ENCODE measurements at places on chromosomes 5 and 9.

DNA sequence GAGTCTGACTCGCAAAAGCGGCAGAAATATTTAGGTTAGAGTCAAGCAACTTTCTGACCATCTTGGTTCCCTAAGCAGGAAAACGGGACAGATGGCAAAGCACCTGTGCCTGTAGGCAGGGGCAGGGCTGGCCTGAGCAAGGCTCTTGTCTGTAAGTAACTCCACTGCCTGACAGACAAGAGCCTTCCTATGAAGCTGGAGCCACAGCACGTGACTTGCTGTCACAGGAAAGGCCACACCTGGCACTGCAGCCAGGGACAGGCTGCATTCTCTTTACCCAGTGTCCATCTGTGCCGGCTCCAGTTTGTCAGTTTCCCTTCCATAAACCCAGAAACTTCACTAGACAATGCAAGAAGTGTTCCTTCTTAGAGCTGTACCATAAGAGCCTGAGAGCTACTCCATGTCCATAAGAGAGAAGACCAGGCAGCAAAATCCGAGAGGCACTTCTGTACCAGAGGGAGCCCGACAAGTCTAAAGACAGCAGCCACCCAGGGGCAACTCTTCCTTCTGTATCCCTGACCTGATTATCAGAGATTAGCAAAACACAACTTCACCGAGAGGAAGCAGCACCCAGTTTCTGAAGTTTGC lies 78.1 kb downstream of the GPR21 start:
- peaks cover 55% of the 10 kb centered on the region for H3K36me3 ChIP-seq
- peak overlapping the region; percentile 49 for H3K27ac ChIP-seq
- H3K4me3 ChIP-seq: no peak overlapping the region

GRCh38 chr5:36373527-36374086 lies 71.9 kb upstream of the RANBP3L start:
- H3K36me3 ChIP-seq: no peaks in the 10 kb centered on the region
- H3K27me3 ChIP-seq: peaks cover 69% of the 10 kb centered on the region
- H3K4me3 ChIP-seq: no peak overlapping the region
- no peak overlapping the region for H3K27ac ChIP-seq
- peaks cover 7% of the 10 kb centered on the region for H3K4me1 ChIP-seq

DNA sequence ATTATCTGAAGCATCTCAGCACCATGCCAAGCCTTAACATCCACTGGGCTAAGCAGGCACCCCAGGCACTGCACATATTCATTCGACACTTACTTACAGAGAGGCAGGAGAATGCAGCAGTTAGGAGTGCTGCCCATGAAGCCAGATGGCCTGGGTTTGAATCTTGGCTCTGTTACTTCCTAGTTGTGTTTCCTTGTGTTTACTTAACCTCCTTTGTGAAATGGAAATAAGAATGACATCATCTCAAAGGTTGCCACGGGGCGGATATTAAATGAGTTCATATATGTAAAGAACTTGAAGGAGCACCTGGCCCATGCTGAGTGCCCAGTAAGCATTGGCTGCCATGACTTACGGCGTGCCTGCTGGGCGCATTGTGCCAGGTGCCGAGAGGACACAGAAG lies 565.2 kb downstream of the CDK5RAP2 start:
- no peak overlapping the region for H3K4me3 ChIP-seq
- no peaks in the 10 kb centered on the region for H3K4me1 ChIP-seq
- H3K36me3 ChIP-seq: no peaks in the 10 kb centered on the region
- H3K27ac ChIP-seq: no peak overlapping the region
- no peak for DNase-seq

- H3K27ac ChIP-seq: no peak overlapping the region
- no peaks in the 10 kb centered on the region for H3K36me3 ChIP-seq
- no peak overlapping the region for H3K4me3 ChIP-seq
- no peaks in the 10 kb centered on the region for H3K27me3 ChIP-seq
- DNase-seq: no peak
These were observed 11.8 kb upstream of the REEP5 start for GRCh38 chr5:112933651-112934365.

- peaks cover 7% of the 10 kb centered on the region for H3K4me1 ChIP-seq
- H3K27me3 ChIP-seq: no peaks in the 10 kb centered on the region
- no peaks in the 10 kb centered on the region for H3K36me3 ChIP-seq
- H3K27ac ChIP-seq: peak overlapping the region; percentile 78
- H3K4me3 ChIP-seq: no peak overlapping the region
- DNase-seq: no peak
These were observed 140.5 kb downstream of the SLIT3 start for GRCh38 chr5:169160405-169160901.

DNA sequence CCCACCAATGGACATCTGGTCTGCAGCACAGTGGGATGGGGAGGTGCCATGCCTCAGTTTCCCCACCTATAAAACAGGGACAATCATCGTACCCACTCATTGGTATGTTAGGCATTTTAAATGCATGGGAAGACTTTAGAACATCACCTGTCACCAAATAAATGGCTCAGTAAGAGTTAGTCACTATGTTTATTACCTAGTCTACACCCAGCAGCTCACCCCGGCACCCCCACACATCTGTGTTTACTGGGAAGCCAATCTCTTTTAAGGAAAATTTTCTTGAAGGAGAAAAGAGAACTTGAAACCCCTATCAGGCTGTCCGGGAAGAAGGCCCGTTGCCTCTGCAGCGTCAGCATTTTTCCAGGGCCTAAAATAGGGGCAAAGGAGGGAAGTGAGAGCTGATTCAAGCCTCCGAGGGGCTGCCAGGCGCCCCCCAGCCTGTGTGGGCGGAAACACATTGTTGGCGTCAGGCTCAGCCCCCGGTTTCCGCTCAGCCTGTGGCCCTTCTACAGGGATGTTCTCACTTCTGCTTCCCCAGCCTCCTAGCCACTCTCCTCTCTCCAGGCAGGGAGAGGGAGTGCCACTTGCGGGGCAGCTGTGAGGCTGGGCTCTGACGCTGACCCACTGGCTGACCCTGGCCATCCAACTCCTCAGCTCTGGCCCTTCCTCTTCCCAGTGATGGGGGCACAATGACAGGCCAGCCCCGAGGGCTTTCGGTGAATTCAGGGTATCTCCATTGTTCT lies 4.6 kb downstream of the CSF1R start:
- peak; percentile 56 for DNase-seq
- H3K4me3 ChIP-seq: no peak overlapping the region
- peaks cover 19% of the 10 kb centered on the region for H3K4me1 ChIP-seq
- no peak overlapping the region for H3K27ac ChIP-seq

DNA sequence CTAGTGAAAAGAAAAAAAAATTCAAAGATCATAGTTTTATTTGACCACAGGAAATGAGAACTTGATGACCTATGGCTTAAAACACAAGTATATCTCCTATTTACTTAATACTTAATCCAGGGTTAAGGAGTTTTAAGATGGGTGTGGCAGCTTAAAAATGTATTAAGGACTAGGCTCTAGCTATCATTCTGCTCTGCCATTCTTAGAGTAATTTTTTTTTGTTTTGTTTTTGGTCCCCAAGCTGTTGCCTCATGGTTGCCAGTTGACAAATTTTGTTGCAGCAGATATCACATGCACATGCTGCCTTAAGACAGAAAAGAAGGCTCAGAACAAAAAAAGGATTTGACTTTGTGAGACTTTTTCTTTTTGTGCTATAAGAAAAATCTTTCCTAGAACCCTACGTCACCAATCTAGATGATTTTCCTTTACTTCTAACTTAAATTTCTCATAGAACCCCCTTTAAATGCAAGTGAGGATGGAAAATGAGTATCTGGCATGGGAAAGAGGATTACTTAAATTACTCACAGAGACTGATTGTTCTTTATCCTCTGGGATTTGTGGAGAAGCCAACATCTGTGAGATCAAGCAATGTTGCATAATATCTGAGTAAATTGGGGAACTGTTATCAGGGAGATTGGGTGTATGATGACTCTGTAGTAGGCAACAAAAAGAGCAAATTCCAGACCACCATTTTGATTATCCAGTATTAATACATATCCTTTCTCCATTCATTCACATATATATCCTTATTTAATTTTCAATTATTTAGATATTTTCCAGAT lies 364.7 kb upstream of the CD180 start:
- no peak overlapping the region for H3K27ac ChIP-seq
- H3K36me3 ChIP-seq: no peaks in the 10 kb centered on the region
- H3K27me3 ChIP-seq: no peaks in the 10 kb centered on the region
- no peaks in the 10 kb centered on the region for H3K4me1 ChIP-seq
- no peak overlapping the region for H3K4me3 ChIP-seq

GRCh38 chr5:58736214-58736613 lies 153.3 kb downstream of the RAB3C start:
- no peak overlapping the region for H3K27ac ChIP-seq
- H3K27me3 ChIP-seq: no peaks in the 10 kb centered on the region
- H3K4me3 ChIP-seq: no peak overlapping the region
- peaks cover 5% of the 10 kb centered on the region for H3K4me1 ChIP-seq
- DNase-seq: no peak

DNA sequence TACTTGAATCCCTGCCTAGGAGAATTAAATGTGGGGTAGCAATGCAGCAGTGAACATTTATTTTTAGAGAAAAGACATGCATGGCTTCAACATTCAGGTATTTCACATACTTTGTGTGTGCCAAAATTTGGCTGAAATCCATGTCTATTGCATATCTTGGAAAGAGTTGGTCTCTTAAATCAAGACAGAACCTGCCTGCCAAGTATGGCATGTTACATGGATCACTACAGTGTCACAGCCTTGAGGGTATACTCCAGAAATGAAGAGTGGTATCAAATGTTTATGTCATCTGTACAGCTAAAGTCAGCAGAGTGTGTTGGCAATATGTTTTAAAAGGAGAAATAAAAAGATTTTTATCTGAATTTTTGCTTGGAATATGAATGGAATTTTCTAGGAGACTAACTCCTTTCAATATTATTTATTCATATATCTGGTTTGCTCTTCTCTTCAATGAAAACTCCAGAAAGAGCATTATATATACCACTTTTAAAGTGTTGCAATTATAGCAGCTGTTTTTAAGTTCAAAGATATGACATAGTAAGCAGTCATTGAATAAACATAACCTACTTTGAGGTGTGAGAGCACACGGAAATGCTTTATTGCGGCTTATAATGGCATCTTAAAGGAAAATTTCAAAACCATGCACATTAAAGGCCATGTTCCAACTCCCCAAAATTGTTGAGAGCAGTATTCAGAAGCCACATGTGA lies 95.4 kb upstream of the MINAR2 start:
- no peak overlapping the region for H3K27ac ChIP-seq
- H3K27me3 ChIP-seq: no peaks in the 10 kb centered on the region
- no peaks in the 10 kb centered on the region for H3K4me1 ChIP-seq
- no peak for DNase-seq
- H3K36me3 ChIP-seq: no peaks in the 10 kb centered on the region

DNA sequence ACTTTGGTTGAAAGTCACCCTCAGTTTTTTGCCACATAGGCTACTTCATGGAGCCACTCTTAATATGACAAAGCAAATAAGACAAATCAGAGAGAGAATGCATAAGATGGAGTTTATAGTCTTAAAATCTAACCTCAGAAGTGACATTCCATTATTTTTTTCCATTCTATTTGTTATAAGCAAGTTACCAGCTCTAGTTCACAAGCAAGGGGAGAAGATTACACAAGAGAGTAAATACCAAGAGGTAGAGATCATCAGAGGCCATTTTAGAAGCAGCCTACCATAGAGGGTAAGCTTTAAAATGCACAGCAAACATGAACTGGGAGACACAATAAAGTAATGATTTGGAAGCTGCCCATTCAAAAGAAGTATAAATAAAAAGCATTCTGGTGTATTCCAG lies 651.3 kb upstream of the MEF2C start:
- no peak overlapping the region for H3K4me3 ChIP-seq
- DNase-seq: no peak
- H3K4me1 ChIP-seq: no peaks in the 10 kb centered on the region
- no peak overlapping the region for H3K27ac ChIP-seq
- no peaks in the 10 kb centered on the region for H3K27me3 ChIP-seq

- peaks cover 24% of the 10 kb centered on the region for H3K36me3 ChIP-seq
- H3K27me3 ChIP-seq: no peaks in the 10 kb centered on the region
- H3K27ac ChIP-seq: no peak overlapping the region
- peaks cover 9% of the 10 kb centered on the region for H3K4me1 ChIP-seq
- DNase-seq: no peak
- no peak overlapping the region for H3K4me3 ChIP-seq
These were observed 1.3 kb upstream of the FAM193B start for GRCh38 chr5:177555665-177556064.

DNA sequence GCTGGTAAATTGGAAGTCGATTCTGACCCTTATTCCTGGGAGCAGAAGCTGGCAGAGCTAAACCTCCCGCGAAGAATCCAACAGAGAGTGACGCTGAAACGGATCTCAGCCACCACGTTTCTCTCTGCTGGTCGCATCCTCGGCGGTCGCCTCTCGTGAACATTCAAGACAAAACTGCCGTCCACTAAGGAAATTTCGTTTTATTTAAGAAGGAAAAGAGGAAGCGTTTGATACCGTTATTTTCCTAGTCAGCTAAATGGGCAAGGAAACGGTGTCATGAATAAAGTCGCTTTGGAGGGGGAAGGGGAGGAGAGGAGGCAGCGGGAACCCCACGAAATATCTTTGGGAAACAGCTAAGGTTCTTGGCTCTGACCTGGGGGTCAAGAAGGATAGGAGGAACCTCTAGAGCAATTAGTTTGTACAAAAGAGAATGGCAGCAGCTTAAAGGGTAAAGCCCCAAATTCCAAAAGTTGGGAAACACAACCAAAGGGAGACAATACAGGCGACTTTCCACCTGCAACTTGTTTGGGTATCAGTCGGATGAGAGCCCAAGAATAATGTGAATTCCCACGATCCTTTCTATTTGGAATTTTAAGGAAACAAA lies 1.9 kb downstream of the FOXB2 start:
- peaks cover 98% of the 10 kb centered on the region for H3K27me3 ChIP-seq
- no peak overlapping the region for H3K27ac ChIP-seq
- no peaks in the 10 kb centered on the region for H3K36me3 ChIP-seq
- no peaks in the 10 kb centered on the region for H3K4me1 ChIP-seq
- H3K4me3 ChIP-seq: no peak overlapping the region

- H3K4me1 ChIP-seq: no peaks in the 10 kb centered on the region
- H3K36me3 ChIP-seq: no peaks in the 10 kb centered on the region
- H3K27ac ChIP-seq: no peak overlapping the region
- no peaks in the 10 kb centered on the region for H3K27me3 ChIP-seq
- no peak for DNase-seq
These were observed 275.2 kb upstream of the IRX1 start for GRCh38 chr5:3320317-3320875.

- H3K4me3 ChIP-seq: no peak overlapping the region
- no peak overlapping the region for H3K27ac ChIP-seq
- H3K36me3 ChIP-seq: no peaks in the 10 kb centered on the region
These were observed 90.7 kb downstream of the CACNA1B start for GRCh38 chr9:137968235-137968634.

DNA sequence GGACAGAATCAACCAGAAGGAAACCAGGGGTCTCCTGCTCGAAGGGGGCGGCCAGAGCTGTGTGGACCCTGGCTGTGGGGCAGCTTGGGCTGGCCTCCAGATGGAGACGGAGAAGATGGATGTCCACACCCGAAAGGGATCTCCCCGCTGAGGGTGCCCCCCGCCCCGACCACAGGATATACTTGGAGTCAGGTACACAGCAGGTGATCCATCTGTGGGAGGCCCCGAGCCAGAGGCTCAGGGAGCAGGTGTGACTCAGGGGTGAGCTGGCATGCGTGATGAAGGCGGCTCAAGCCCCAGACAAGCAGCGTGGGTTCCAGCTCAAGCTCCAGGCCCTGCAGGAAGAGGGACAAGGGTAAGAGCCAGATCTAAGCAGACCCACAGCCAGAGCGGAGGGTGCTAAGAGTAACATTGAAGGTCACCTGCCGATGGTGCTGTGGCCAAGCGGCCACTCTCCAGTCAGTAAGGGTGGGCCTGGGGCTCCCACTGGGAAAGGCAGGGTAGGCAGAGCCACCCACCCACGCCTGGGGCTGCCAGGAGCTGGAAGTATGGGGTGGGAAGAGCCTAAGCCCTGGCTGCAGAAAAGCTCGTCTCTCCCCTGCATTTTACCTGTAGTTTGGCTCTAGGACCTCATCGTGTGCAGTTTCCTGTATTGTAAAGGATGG lies 30.6 kb upstream of the MVB12B start:
- H3K27me3 ChIP-seq: no peaks in the 10 kb centered on the region
- H3K4me3 ChIP-seq: no peak overlapping the region
- H3K36me3 ChIP-seq: no peaks in the 10 kb centered on the region
- no peak overlapping the region for H3K27ac ChIP-seq
- H3K4me1 ChIP-seq: no peaks in the 10 kb centered on the region
- DNase-seq: no peak

Data from endodermal cell (in vitro differentiated cells).